ENCODE measurements at places on chromosomes 16 and 17.

DNA sequence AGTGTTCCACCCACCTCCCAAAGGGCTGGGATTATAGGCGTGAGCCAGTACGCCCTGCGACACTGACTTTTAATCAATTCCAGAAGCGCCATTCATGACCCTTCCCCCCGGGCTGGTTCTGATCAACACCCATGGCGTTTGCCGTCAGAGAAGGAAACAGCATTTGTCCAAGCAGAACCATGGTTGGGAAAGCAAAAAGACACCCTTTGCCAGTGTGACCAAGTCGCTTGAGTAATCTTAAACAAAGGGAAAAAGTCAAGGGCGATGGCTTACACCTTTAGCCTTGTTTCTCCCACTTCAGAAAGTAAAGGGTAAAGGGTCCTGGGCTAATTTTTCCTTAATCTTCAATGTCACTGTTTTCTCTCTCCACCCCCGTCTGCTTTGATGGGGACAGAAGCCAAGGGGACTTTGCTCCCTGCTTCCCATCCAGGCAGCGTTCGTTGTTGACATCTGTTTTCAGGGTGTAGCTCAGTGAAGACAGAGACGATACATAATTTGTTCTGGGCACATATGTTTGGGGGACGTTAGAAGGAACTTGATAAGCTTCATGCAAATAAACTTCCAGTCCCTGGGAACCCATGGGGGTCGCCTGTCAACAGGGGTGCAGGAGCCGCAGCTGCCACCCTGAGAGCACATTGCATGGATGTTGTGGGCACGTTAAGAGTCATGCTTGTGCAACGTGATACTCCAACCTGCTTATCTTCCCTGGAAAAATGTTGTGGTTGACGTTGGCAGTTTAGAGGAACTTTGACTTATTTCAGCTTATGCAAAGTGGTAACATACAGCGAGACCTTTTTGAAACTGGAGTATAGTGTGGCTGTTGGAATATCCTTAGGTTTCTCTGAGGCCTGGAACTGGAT lies 50.6 kb upstream of the TANGO6 start:
- DNase-seq = no peak

- no peak for DNase-seq
Observed at GRCh38 chr17:28147017-28147416, 104.5 kb downstream of the NLK start.

DNA sequence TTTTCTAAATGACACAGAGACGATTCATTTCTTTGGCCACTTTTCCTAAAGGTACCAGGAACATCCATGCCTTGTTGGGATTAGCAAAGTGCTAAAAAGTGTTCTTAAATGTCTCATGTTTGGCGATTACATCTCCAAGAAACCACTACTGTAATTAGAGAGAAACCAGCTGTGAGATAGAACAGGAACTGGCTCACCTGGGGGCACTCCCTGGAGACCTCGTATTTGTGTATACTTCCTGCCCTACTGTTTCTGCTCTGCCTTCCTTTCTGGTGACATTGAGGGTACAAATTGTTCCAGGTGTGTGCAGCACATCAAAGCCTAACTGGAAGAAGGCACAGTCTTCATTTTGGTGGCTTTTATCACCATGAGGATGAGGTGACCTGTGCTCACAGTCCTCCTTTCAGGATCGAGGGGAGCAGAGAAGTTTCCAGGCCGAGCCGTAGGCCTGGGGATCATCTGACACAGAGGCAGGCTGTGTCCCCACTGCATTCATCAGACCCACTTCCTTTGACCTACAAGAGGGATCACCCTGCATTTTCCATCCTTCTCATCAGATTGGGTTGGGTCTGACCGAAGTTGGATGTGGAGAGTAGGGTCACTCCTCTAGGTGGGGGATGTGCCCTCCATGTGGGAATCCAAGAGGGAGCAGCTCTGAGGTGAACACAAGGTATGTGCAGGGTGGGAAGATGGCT lies 23.7 kb downstream of the CCL4 start:
- no peak for DNase-seq

DNA sequence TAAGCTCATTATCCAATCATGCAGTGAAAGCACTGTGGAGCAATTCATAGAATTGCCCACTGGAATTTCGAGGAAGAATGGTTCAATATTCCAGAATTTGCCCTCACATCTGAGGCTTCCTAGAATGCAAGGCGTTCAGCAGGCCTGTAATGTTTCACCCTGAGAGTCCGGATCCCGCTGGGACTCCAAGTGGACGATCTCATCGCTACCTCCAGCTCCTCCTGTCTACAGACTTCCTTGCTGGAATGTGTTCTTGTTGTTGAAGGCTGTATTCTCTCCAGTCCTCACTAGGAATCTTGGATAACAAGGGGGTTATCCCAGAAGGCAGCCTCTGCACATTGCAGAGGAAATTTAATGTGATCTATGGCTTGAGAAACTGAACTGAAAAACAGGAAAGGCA lies 7.8 kb downstream of the SLC47A1 start:
- DNase-seq = no peak

DNA sequence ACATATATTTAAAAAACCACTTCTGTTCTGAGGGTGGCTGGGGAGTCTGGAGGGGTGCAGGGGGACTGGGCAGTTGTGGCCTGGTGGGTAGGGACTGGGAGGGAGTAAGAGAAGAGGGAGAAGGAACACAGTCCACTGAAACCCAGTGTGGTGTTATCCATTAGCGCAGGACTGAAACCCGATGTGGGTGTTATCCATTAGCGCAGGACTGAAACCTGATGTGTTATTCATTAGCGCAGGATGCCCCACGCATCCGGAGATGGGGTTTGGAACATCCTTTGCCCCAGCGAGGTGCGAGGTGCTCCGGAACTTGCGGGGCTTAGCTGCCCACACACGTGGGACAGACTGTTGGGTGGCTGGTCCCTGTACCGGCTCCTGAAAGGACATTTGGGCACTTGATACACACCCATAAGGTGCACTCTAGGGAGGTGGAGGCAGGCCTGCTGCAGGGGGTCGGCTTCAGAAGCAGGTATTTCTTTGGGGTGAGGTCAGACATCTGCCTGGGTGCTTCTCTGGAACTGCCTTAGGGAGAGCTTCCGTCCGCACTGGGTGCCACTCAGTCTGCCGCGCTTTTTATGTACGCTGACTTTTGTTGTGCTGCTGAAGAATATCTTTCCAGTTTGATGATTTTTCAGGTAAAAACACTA lies 20.3 kb upstream of the FASN start:
- no peak for DNase-seq

DNA sequence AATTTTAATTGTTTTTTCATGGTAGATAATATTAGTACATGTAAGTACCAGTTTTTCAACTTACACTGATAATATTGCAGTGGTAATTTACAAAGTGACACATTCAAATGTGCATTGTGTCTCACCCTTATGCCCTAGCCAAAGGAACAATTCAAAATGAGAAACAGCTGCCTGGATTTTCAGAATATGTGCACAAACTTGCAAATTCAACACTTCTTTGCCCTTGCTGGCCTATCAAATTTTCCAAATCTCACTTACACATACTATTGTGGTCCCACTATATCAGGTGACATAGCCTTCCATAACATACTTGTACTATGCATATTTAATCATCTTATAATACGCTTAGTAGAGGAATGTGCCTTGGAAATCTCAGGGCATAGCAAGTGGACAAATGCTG lies 32.6 kb upstream of the LRRC37A3 start:
- no peak for DNase-seq

GRCh38 chr16:14399378-14400284 lies 230.4 kb downstream of the PARN start:
- DNase-seq = no peak

- no peak for DNase-seq
Observed at GRCh38 chr17:17845046-17845775, 8.4 kb upstream of the SREBF1 start.

GRCh38 chr16:49755313-49755620 lies 100.6 kb downstream of the ZNF423 start:
- DNase-seq = no peak

GRCh38 chr16:85620374-85620773 lies 7.3 kb downstream of the GSE1 start:
- DNase-seq = no peak

GRCh38 chr17:13044572-13045065 lies 26.8 kb upstream of the ELAC2 start:
- no peak for DNase-seq

- DNase-seq = no peak
Observed at GRCh38 chr17:80639658-80640057, 95.0 kb downstream of the RPTOR start.

GRCh38 chr17:82301300-82301915 lies 16.0 kb downstream of the CD7 start:
- no peak for DNase-seq

- DNase-seq = no peak
Observed at GRCh38 chr16:73023752-73024570, 24.0 kb downstream of the ZFHX3 start.

DNA sequence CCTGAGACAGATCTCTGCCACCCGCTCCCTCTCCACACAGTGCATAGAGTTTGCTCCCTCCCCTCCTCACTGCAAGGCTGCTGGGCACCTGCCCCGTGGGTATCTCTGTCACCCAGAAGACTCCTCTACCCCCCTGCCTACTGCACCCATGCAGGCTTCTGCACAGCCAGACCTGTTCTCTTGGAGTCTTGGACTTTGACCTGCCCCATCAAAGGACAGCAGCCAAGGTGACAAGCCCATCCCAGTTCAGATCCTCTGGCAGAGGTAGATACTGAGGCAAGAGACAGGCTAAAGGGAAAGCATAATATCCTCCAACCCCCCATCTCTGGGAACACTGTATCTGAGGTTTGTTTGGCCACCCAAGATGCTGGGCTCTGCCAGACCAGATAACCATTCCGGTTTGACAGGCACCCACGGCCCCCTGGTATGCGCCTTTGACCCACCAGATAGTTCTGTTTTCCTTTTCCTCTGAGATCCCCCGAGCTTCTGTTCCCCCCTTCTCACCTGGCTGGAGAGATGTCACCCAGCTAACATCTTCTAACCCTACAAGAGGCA lies 239.6 kb downstream of the SOX9 start:
- DNase-seq = no peak

- DNase-seq = no peak
Observed at GRCh38 chr17:6823011-6823442, 8.5 kb downstream of the TEKT1 start.

- DNase-seq = no peak
Observed at GRCh38 chr17:17504341-17505140, 8.3 kb upstream of the RASD1 start.

DNA sequence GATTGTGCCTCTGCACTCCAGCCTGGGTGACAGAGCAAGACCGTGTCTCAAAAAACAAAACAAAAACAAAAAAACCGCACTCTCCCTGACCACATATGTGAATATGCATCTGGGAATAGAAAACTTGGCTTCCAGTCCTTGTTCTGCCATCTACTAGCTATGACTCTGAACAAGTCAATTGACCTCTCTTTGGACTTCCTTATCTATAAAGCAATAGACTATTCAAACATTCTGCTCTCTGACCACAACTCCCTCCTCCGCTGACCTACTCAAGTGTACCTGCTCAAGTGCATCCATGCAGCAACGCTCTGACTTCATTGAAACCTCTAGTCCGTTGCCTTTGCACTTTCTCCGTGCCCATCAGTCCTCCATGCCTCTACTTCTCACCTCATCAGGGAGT lies 52.6 kb upstream of the KDM6B start:
- no peak for DNase-seq

GRCh38 chr16:56793492-56793891 lies 63.6 kb downstream of the NUP93 start:
- DNase-seq = no peak

- no peak for DNase-seq
Observed at GRCh38 chr17:64491034-64491860, 5.6 kb downstream of the POLG2 start.

DNA sequence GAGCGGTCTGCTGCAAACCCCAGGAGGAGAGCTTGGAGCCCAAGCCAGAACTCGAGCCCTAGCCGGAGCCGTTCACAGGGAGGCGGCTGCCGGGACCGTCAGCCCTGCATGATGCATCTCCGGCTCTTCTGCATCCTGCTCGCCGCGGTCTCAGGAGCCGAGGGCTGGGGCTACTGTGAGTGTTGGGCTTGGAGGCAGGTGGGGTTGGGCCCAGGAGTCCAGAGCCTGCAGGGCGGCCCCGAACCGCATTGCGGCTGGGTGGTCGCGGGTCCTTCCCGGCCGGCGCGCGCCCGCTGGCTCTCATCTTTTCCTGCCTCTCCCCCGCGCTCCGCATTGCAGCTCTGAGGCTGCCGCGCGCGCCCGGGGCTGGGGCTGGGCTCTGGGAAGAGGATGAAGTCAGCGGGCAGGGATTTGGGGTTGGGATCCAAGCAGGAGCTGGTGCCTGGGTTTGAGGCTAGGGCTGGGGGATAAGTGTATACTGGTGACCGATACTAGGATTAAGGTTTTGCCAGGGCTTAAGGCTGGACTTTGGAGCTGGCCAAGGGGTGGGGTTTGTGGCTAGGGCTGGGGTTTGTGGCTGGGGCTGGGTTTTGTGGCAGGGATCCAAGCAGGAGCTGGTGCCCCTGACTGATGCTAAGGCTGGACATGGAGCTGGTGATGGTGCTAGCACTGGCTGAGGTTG lies 532 bp downstream of the CNTNAP1 start:
- DNase-seq = no peak

- no peak for DNase-seq
Observed at GRCh38 chr16:11139326-11140097, 116.5 kb downstream of the SOCS1 start.

DNA sequence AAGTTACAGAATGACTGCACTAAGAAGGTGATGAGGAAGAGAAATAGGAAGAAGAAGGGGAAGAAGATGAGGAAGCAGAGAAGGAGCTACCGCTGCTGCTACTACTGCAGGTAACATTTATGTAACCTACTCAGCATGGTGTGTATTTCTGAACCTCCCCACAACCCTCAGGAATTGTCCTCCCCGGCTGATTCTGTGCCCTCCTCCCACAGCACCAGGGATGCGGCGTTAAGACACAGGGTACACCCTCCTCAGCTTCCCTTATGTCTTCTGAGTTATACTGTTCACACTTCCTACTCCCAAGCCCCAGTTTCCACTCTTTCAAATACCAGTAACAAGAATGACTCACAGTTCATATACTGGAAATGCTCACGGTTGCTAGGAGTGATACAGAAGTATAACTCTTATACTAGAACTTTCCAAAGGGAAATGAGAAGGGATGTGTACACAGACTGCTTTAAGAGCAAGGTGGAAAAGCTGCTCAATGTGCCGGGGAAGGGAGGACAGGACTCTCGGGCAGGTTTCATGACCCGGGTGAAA lies 224.5 kb upstream of the PSMD7 start:
- DNase-seq = no peak

DNA sequence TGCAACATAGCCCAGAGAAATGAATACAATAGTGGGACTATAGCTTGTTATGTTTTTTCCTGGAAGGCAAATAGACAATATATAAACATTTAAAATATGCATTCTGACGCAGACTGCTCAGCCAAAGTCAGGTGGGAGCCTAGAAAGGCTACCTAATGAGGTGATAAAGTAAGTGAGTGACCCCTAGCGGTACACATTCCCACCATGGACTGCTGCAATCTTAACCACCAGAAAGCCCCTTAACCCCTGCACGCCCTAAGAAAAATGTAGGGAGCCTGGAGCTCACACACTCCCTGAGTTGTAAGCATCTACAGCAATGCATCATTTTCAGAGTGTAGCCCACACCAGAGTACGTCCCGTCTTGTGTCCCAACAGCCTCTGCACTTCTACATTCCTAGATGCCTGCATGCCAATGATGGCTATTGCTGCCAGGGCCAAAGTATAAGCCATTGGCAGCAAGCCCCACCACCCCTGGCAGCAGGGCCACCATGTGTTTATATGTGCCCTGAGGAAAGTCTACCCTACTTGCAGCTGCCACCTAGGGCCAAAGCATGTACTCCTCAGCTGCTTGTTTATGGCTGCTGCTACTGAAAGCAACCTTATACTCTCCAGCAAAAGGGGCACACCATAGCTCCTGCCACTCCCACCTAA lies 127.6 kb downstream of the KIF2B start:
- no peak for DNase-seq
